LHCN-M2 (cell line): ENCODE measurements at places on chromosomes 4 and X. TPM values are rescaled to one million over a fixed set of nuclear protein-coding genes. Genes with fewer than 3 reads are reported as not detected.

Gene SRPK3
- total RNA-seq = 0.45 and 1.3 TPM in 2 replicates

GRCh38 chr4:47203593-47203992 is 172.2 kb downstream of the GABRB1 start:
- DNase-seq = no peak

Gene MAGEB2
- total RNA-seq = not detected in 2 replicates

GRCh38 chr4:80566203-80566872 is 230.8 kb downstream of the CFAP299 start:
- DNase-seq = peak; percentile 1

Gene IL13RA2
- total RNA-seq = not detected in 2 replicates

Gene NXF2B
- not detected in 2 replicates for total RNA-seq

Gene L1CAM
- 0.29 and 2.1 TPM in 2 replicates for total RNA-seq

DNA sequence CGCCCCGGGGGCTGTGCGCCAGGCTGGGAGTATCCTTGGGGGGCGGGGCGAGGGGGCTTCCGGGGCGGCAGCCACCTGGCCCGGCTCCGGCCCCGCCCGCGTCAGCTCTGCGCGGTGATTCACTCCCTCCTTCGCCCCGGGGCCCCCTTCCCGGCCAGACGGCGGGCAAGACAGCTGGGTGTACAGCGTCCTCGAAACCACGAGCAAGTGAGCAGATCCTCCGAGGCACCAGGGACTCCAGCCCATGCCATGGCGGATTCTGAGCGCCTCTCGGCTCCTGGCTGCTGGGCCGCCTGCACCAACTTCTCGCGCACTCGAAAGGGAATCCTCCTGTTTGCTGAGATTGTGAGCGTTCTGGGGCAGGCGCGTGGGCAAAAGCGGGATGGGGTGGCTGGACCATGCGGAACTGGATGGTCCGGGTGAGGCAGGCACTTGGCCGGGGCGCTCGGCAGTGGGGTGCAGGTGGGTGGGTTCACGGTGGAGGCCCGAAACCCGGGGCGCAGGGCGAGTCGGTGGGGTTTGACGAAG is at the start of gene PLP2:
Gene PLP2, plus strand, starts transcription at position 147 of the 528 bp plus-strand sequence. Its CDS starts 103 bp downstream, at position 250.
- DNase-seq = peak; percentile 60

- no peak for DNase-seq
These were observed 240.5 kb downstream of the TENM3 start for GRCh38 chr4:182483685-182484084.

DNA sequence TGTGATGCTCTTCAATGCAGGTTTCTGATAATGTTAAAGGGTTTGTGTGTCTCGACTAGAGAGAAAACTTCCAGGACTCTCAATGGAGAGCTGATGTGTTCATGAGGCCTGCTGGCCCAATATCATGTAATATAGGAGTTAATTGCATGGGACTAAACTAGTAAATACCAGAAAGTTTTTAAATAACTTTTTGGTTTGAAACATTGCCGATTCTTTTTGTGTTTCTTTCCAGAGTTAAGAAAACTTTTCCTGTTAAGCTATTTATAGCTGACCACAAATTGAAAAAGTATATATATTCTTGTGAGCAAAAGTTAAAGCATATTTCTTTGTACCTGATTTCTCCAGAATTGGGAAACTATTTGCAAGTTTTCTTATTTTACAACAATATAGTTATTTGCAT is 49.7 kb downstream of the FAM9B start:
- no peak for DNase-seq

DNA sequence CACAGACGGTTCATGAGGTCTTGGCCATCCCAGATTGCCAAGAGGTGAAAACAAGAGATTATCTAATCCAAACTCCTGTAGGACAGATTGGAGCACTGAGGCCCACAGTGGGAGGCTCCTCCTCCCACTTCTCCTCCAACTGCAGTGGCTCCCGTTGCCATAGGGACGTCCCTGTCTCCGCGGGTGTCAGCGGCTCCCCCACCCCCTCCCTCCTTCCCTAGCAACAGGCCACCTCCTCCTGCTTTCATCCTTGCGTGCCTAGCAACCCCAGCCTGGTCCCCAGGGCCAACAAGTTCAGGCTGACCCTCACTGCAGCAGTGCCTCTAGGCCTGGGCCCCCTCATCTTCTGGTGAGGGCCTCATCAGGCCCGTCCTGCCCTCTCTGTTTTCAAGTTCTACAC is 6.8 kb upstream of the IQSEC2 start:
- DNase-seq = peak; percentile 26

DNA sequence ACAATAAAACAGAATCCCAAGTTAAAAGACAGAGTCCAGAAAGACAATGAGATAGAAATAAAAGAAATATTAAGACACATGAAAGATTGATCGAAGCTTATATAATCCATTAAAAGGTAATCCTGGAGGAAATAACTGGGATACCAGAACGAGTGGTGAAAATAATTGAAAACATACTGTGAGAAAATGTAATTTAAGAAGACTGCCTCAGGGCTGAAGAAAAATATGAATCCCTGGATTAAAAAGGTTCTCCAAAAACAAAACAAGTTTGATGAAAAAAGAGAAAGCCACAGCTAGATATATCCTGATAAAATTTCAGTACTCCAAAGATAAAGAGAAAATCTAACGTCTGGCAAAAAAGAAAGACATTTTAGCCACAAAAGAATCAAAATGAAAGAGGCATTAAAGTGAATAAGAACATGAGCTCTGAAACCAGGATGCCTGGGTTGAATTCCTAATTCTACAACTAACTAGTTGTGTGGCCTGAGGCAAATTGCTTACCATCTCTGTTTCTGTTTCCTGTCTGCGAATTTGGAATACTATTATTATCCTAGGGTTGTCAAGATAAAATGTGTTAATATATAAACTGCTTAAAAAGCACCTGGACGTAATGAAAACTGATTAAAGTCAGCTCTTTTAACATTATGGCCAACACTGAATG is 5.5 kb downstream of the DDX60L start:
- no peak for DNase-seq

Gene DCHS2
- not detected in 2 replicates for total RNA-seq

Gene KIAA0232
- 14.1 and 19.0 TPM in 2 replicates for total RNA-seq

Gene RASL11B
- total RNA-seq = 0.17 and 0.32 TPM in 2 replicates

Gene RAB40A
- 0.11 and 0.38 TPM in 2 replicates for total RNA-seq

- peak; percentile 10 for DNase-seq
These were observed at the start of gene JAKMIP1 for GRCh38 chr4:6200011-6200921. Gene JAKMIP1, minus strand, starts transcription at chr4:6200549. Its CDS starts 87,699 bp downstream, at chr4:6112850.

DNA sequence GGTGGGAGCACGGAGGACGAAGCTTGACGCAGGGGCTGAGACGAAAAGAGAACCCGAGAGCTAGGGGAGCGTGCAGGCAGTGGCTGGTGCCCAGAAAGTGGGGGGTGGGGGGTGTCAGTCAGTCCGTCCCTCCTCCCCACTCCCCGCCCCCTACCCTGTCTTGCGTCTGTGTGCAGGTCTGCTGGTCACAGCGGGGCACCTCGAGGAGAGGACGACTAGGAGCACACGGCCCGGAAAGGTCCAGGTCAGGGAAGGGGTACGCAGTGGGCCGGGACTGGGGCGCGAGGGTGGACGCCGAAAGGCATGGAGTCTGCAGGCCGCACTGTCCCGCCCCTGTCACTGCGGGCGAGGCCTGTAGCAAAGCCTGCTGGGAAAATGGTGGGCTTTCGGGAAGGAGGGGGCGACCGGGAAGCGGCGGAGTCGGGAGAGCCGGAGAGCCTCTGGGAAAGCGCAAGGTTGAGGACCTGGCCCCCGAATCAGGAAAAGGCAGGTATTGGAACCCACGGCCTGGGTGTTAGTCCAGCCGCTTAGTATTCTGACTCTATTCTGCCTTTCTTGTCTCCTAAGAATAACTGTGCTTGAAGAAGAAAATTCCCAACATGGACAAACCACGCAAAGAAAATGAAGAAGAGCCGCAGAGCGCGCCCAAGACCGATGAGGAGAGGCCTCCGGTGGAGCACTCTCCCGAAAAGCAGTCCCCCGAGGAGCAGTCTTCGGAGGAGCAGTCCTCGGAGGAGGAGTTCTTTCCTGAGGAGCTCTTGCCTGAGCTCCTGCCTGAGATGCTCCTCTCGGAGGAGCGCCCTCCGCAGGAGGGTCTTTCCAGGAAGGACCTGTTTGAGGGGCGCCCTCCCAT is 769 bp downstream of the TCEAL1 start:
- peak; percentile 68 for DNase-seq

DNA sequence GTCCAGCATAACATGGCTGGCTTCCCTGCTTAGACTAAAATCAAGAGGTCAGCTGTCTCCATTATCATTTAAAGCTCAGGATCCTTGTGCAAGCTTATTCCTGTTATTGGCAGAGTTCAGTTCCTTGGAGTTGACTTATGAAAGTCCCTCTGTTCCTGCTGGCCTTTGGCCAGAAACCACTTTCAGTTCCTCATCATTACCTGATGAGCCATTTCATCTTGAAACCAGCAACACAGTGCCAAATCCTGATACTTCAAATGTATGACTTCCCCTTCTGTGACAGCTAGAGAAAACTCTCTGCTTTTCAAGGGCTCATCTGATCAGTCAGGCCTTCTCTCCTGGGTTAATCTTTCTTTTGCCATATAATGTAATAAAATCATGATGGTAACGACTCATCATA is 110.6 kb upstream of the FSTL5 start:
- DNase-seq = no peak

DNA sequence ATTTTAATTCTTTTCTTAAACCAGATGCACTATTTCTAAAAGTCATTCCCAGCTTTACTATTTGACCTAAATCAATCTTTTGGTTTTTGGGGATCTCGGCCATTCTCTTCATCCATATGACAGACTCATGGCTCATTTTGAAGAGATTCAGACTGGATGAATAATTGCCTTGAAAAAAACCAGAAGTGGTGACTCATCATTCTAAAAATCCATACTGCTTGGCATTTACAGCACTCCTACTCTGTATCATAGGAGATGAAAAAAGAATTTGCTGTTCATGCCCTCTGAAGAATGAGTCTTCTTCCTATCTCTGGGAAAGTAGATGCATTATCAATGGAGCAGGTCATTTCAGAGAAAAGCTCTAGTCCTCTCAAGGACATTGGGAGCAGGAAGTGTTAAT is 220.5 kb upstream of the RPS6KA3 start:
- DNase-seq = peak; percentile 30

- peak; percentile 96 for DNase-seq
These were observed 183.2 kb upstream of the WDFY3 start for GRCh38 chr4:85149676-85150075.

GRCh38 chr4:56426273-56426672 is 9.1 kb downstream of the PPAT start:
- DNase-seq = no peak

- DNase-seq = no peak
These were observed 235.4 kb downstream of the MAML3 start for GRCh38 chr4:139918591-139918990.

DNA sequence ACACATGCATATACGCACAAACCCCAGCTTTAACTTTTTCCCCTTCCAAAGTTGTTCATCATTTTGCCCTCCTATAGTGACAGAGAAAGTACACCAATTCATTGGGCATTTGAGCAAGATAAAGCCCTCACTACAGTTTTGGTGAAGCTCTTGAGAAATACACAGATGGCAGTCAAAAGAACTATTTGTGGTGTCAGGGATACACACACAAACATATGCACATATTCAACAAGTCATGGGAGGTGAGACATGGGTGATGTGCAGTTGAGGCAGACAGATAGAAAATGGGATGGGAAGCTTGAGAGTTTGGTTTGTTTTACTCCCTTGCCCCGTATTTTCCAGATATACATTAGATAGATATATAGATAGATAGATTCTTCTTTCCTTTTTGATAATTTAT is 11.8 kb upstream of the SHROOM4 start:
- DNase-seq = no peak

Gene RENBP
- 0.40 TPM in 1 of 2 replicates, not detected in the other for total RNA-seq

- DNase-seq = no peak
These were observed 248.1 kb downstream of the OPHN1 start for GRCh38 chrX:68185161-68185560.

Gene SORCS2
- total RNA-seq = 0.52 and 0.90 TPM in 2 replicates

DNA sequence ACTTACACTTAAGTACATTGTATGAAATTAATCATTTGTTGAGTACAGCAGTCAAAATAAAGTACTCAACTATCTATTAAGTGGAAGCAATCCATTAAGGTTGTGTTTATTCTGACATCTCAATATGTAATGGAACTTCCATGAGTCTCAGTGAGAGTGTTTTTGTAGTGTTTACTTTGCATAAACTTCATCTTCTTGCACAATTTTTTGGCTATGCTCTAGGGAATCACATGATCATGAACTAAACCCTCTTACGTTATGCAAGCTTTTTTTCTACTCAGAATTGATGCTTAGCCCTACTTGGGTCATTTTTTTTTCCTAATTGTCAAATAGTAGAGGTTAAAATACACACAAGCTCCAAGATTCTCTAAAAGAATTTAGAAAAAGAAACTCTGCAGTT is 21.1 kb upstream of the PIGA start:
- peak; percentile 13 for DNase-seq

Gene PFKFB1
- 0.26 TPM in 1 of 2 replicates, not detected in the other for total RNA-seq

Gene FGG
- not detected in 2 replicates for total RNA-seq

DNA sequence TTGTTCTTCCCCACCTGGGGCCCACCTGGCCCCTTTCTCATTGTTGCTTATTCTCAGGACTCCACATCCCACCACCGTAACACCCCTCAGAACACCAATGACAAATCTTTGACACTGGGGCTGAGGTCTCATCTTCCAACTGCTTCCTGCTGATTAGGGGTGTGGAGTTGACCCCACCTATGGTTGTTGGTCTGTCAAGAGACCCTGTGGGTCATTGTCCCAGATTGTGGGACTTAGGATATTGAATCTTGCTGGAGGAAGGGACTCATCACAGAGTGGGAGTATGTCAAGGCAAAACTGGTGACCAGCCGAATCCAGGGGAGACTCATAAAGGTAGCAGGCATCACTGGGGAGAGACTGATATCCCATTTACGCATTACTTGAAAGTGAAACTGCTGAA is 140.2 kb upstream of the PLAC1 start:
- no peak for DNase-seq

DNA sequence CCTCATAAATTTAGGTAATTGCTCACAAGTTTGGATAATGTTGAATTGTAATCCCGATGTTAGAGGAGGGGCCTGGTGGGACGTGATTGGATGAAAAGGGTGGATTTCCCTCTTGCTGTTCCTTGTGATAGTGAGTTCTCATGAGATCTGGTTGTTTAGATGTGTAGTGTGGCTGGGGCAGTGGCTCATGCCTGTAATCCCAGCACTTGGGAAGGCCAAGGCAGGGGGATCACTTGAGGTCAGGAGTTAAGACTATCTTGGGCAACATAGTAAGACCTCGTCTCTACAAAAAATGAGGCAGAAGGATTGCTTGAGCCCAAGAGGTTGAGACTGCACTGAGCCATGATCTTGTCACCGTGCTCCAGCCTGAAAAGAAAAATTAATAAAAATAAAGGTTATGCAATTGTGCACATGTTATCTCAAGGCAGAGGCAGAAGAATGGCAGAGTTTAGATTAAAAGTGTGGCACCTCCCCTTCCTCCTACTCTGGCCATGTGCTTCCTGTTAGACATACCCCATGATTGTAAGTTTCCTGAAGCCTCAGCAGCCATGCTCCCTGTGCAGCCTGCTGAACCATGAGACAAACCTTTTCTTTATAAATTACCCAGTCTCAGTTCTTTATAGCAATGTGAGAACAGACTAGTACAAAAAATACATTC is 36.5 kb downstream of the ERVMER34-1 start:
- no peak for DNase-seq

- no peak for DNase-seq
These were observed 257.8 kb upstream of the KLF3 start for GRCh38 chr4:38406243-38406642.

Gene NFXL1
- 8.1 TPM in 2 replicates for total RNA-seq
